GM23338 (cell line): ENCODE measurements at places on chromosomes 4 and X.

DNA sequence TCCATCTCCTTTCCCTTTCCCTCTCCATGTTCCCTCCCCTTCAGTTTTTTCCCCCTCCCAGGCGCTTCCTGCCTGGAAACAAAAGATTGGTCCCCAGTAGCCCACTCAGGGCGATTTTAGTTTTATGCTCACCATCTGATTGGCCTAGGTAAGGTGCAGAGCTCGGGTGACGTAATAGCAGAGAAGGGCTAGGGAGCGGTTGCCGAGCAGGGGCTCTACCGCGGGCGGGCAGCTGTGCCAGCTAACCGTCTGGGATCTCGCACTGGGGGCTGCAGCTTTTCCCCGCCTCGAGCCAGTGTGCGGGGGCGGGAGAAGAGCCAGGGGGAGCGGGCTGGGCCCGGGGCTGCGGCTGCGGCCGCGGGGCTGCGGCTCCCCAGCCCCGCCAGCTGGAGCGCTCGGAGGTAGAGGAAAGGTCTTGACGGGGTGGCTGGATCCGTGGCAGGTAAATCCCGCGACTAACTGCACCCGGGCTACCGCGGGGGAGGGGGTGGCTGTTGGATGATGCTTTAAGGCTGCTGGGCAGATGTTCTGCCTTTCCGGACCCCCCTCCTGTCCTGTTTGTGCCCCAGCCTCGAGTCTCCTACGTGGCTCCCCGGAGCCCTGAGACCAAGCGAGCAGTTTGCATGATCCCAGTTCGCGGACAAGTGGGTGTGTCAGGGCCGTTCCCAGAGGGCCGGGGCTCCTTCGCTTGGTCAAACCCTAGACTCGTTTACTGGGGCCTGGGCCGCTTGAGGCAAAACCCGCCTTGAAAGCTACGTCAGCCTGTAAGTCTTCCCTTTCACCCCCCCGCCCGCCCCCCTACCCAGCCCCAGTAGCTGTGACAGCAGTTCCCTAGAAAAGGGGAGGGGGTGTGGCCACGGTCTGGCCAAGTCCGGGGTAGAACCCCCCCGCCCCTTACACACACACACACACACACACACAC is at the start of gene PAK3:
TSS of gene PAK3 (plus strand) at position 218 of the 922 bp plus-strand sequence. CDS start 26,913 bp downstream, outside the sequence.
- peak; percentile 72 for DNase-seq

DNA sequence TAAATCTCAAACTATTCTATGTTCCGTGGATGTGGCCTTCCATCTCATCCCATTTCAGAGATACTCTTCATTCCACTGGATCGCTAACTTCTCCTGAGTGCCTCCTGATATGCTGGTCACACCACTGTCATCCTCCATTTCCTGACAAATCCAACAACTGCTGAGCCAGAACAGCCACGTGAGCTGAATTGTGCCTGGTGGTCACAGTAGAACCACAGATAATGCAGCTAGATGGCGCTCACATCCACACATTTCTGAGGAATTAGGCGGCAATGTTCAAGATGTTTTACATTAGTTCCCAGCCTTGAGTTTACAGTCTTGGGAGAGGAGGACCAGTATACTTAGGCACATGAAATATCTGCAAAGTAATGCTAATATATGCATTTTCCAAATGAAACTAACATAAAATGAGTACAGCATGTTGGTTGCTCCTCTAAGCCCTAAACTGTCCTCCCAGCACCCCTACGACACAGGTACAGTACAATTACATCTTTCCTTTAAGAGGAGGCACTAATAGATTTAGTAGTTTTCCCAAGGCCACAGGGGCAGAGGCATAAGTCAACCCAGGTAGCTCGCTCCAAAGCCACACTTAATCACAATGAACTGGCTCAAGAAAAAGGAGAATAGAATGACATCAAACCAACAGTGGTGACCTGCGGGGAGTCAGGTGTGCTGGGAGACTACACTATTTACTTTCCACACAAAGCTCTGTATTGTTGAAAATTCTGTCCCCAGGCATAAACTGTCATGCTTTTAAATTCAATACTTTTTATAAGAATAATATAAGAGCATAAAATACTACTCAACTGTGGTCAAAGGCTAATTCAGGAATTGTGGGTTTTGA is 134.2 kb downstream of the CHIC2 start:
- DNase-seq, result peak; percentile 92

- DNase-seq, result no peak
These were observed 10.5 kb upstream of the XG start for GRCh38 chrX:2741386-2741785.

GRCh38 chrX:38548508-38548907 is 12.8 kb upstream of the TSPAN7 start:
- no peak for DNase-seq

GRCh38 chr4:40247350-40247749 is 50.5 kb downstream of the RHOH start:
- DNase-seq, result no peak

DNA sequence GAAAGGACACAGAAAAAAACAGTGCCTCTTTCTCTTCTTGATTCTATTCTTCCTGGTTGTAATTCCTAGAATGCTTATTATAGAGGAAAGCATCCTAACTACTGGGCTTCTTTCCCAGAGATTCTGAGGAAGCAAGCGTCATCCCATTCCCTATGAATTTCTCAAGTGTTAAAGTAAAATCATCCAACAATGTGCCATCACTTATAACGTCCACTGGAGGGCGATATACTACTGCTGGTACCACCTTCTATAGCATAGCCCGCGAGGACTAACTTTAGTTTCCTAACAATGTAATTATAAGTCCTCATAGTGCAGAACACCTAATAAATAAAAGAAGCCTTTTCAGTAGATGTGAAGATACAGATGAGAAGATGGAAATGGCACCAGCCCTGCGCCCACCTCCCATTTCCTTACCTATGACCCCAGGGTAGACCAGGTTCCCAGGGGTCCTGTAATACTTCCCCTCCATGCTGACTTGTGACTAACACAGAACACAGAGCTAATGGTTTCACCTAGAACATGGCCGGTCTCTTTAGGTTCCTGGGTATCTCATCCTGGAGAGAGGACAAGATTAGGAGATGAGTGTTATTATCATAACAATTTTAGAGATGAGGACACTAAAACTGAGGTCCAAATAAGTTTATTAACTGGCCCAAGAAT is 4.2 kb downstream of the CENPVL3 start:
- DNase-seq, result peak; percentile 70

DNA sequence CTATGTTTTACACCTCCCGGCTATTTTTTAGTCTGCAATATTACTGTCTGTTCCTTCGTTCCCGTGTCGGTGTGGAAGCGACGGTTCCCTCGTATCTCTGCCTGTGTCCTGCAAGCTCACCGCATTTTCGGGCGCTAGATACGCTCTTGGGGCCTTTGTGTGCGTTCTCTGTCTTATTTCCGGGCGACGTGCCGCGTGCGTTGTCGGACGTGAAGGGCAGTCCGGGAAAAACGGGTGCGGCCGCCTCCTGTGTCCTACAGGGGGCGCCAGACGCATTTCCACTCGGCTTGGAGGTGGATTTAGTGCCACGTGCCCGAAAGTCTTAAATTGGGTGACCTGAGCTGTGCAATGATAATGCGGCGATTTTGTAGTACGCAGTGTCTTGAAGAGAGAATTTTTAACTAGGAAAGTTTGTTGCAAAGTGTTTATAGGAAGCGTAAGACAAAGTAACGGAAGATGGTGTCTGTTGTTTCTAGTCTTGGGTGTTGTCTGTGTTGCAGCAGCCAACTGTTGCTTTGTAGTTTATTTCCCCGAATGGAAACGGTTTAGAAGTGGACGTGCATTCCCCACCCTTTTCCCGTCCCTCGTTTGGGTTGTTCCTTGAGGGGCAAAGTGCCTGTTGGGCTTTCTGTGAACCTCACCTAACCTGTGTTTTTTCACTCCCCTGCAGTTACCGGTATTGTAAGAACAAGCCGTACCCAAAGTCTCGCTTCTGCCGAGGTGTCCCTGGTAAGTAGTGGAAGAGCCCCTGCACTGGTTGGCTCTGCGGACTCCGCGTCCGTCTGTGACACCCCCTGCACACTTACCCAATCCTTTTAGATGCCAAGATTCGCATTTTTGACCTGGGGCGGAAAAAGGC is 720 bp downstream of the RPL10 start:
- peak; percentile 61 for DNase-seq

GRCh38 chrX:154477891-154478477 is 1.1 kb downstream of the LAGE3 start:
- no peak for DNase-seq

- DNase-seq, result no peak
These were observed 103.2 kb downstream of the ANXA3 start for GRCh38 chr4:78654807-78655206.

GRCh38 chr4:76611616-76612207 is 176.7 kb downstream of the SHROOM3 start:
- no peak for DNase-seq

- peak; percentile 77 for DNase-seq
These were observed 31.0 kb downstream of the ALPK1 start for GRCh38 chr4:112327965-112328733.

- no peak for DNase-seq
These were observed 22.1 kb downstream of the DOK7 start for GRCh38 chr4:3485011-3485791.

- DNase-seq, result peak; percentile 21
These were observed 229.3 kb downstream of the ANKRD50 start for GRCh38 chr4:124483048-124483906.

DNA sequence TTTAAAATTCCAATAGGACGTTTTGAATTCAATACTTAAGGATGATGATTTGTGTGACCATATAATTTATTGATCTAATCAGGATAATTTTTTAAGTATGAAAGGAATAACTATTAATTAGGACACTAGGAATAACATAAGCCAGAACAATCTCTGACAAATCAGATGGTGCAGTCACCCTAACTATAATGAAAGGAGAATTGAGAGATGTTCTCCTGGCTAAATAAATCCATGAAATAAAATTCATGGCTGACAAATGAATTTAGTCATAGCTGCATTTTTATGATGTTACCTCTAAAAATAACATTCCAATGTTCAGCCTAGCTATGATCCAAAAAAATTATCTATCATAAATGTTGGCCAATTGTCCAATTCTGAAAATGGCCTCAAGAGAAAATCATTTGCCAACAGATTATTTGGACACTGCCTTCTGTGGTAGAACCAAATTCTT is 190.6 kb upstream of the NEIL3 start:
- no peak for DNase-seq

DNA sequence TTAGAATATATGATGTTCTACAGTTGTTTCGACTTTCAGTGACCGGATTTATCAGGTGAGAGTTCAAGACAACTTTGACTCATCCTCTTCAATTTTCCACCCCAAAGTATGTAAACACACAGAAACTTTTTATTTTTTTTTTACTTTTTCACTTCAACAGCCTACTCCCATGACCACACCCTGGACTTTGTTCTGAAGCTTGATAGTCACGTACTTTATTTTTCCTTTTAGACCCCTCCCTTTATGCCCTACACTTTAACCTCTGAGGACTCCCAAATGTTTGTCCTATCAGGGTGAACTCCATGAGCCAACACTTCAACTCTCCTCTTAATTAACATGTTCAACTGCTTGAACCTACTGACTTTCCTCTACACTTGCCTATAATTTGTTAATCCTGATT is 2.5 kb upstream of the DDX60 start:
- no peak for DNase-seq

GRCh38 chrX:74536152-74536831 is 78.1 kb downstream of the RLIM start:
- DNase-seq, result peak; percentile 60

DNA sequence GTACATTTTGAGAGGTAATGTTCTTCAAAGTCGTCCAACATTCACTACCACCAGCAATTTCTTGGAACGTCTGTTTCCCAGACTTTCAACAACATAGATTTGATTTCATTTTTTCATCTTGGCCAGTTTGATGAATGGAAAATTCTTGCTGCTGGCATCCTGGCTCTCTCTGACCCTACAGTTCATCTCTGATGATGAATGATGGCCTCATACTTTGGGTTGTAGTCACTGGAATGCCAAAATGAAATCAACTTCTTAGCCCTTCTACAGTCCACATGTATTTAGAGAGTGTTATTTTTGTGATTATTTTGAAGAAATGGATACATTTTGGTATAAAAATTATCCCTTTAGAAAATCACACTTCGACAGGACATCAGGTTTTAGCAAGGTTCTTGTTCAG is 8.8 kb downstream of the CHST7 start:
- no peak for DNase-seq

DNA sequence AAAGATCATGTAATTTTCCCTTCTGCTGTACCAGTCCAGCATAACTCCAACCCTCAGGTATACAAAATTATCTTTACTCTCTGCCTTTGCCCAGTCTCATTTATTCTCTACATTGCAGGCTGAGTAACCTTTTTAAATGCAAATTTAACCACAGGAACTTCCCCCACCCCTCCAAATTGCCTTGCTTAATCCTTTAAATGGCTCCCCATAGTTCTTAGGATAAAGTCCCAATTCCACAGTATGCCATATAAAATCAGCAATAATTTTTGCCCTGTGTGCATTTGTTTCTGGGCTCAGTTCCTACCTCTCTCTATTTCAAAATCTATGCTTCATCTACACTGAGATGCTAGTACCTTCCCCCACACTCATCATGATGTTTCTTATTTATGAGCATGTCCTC is 879.7 kb downstream of the RPA4 start:
- peak; percentile 16 for DNase-seq

- peak; percentile 14 for DNase-seq
These were observed 7.7 kb upstream of the CSTF2 start for GRCh38 chrX:100812216-100813158.

- no peak for DNase-seq
These were observed 208.6 kb downstream of the SPOCK3 start for GRCh38 chr4:167025670-167026069.

DNA sequence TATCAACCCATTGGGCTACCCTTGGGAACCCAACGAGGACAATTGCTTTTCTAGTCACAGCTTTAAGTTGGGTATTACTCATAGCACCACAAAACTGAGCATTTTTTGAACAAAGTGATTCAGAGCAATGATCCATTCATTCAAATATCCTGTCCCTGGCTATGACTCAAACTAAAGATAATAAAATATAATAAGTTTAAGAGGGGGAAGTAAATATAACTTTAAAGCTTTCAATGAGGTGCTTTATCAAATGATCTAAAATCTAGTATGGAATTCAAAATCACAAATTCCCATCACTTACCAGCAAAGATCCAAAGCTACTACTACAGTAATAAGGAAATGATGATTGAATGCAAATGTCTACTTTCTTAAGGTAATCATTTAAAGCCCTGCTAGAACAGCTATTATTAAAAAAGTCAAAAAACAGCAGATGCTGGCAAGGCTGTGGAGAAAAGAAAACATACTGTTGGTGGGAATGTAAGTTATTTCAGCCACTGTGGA is 39.8 kb upstream of the S100G start:
- DNase-seq, result no peak
